Activated naive CD4-positive, alpha-beta T cell treated with anti-CD3 and anti-CD28 coated beads for 36 hours (primary cell): ENCODE measurements at places on chromosomes 4 and X.

DNA sequence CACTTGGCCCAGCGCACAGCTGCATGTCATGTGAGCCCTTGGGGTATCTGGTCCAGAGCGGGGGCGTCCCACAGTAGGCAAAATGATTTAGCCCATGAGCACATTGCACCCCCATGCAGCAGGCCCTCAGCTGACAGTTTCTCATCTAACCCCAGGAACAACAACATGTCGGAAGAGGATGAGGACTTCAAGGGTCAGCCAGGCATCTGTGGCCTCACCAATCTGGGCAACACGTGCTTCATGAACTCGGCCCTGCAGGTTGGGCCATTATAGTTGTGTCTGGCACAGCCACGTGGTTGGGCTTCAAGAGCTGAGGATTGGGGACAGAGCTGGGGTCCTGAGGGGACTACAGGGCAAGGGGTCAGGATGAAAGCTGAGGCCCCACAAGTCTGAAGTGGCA is 7.8 kb downstream of the USP11 start:
- no peak for DNase-seq

- no peak for DNase-seq
Observed at GRCh38 chr4:127580891-127581290, 51.9 kb upstream of the INTU start.

DNA sequence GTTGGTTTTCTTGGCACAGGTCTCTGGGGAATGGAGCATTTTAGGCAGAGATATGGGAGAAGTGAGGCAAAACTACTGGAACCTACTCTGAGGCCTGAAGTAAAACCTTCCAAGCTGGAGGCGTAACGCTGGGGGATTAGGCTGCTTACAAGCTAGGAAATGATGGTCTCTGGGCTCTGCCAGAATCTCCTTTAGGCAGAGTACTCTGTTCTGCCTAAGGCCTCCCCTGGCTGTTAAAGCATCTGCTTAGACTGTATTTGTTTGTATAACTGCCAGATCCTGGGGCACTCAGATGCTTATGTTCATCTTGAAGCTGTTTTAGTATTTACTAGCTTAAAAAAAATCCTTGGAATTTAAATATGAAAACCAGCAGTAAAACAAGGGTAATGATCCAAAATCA is 822.2 kb downstream of the RPA4 start:
- DNase-seq, result no peak

GRCh38 chr4:74018771-74019170 is 19.7 kb downstream of the CXCL3 start:
- DNase-seq, result no peak
